ENCODE measurements at places on chromosomes 7 and 10. TPM values are rescaled to one million over a fixed set of nuclear protein-coding genes. Genes with fewer than 3 reads are reported as not detected.

- H3K36me3 ChIP-seq: peaks cover 2% of the 10 kb centered on the region
- H3K4me3 ChIP-seq: no peak overlapping the region
- H3K27ac ChIP-seq: no peak overlapping the region
- H3K27me3 ChIP-seq: no peaks in the 10 kb centered on the region
- H3K4me1 ChIP-seq: peaks cover 5% of the 10 kb centered on the region
These were observed 92.2 kb upstream of the EFCAB10 start for GRCh38 chr7:105673367-105674084.

GRCh38 chr7:70590126-70590854 lies 541.7 kb upstream of the GALNT17 start:
- no peak overlapping the region for H3K4me3 ChIP-seq
- H3K27me3 ChIP-seq: peaks cover 3% of the 10 kb centered on the region
- peak; percentile 48 for DNase-seq
- H3K4me1 ChIP-seq: peaks cover 37% of the 10 kb centered on the region

GRCh38 chr7:151152643-151153513 lies 14.6 kb downstream of the GBX1 start:
- H3K4me1 ChIP-seq: no peaks in the 10 kb centered on the region
- DNase-seq: no peak
- H3K4me3 ChIP-seq: no peak overlapping the region
- peaks cover 22% of the 10 kb centered on the region for H3K27me3 ChIP-seq

DNA sequence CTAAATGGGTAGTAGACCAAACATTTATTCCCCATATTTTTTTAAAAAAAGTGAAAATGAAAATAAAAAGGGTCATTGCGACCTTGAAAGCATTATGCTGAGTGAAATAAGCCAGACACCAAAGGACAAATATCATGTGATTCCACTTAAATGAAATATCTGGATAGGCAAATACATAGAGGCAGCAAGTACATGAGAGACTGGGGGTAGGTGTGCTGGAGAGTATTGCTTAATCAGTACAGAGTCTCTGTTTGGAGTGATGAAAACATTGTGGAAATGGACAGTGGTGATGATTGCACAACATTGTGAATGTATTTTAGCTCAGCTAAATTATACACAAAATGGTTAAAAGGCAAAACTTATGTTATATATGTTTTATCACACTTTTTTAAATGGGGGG lies 169.4 kb downstream of the AKR1D1 start:
- H3K36me3 ChIP-seq: no peaks in the 10 kb centered on the region
- H3K4me3 ChIP-seq: no peak overlapping the region
- H3K27me3 ChIP-seq: no peaks in the 10 kb centered on the region
- H3K27ac ChIP-seq: peak overlapping the region; percentile 78
- DNase-seq: peak; percentile 78

DNA sequence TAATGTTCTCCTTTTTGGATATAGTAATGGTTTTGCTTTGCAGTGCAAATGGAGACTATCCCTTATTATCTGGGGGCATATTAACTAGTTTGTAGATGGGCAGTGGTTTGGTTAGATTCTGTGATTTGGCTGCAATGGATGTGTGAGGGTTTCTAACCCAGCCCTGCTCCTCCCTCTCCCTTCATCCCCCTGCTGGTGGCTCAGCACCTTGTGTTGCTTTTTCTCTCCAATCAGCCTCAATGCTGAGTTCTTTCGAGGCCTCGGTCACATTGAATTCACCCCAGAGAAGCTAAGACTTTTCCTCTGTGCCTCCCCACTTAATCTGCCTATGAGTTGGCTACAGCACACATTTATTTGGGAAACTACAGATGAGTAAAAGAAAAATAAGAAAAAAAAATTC lies 120.0 kb downstream of the MALRD1 start:
- H3K4me1 ChIP-seq: no peaks in the 10 kb centered on the region
- no peak overlapping the region for H3K4me3 ChIP-seq
- no peaks in the 10 kb centered on the region for H3K27me3 ChIP-seq
- no peak overlapping the region for H3K27ac ChIP-seq
- no peak for DNase-seq
- peaks cover 14% of the 10 kb centered on the region for H3K36me3 ChIP-seq

DNA sequence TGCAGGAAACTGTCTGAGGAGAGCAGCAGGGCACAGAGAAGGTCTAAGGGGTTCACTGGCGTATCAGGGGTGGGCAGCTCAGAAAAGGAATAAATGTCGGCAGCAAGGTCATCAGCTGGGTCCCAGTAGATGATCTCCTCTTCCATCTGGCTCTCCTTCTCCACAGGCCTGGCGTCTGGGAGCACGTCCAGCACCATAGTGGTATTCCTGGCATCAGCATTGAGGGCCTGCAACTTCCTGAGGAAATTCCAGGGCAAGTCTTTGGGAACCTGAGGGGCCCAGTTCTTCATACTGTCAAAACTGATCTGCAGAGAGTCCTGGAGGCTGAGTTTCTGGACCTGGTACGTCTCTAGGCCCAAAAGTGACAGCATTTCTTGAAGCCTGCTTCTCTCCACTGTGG lies 9.6 kb upstream of the MRPS24 start:
- no peak overlapping the region for H3K4me3 ChIP-seq
- H3K36me3 ChIP-seq: peaks cover 81% of the 10 kb centered on the region
- H3K27me3 ChIP-seq: no peaks in the 10 kb centered on the region
- no peak overlapping the region for H3K27ac ChIP-seq
- peaks cover 3% of the 10 kb centered on the region for H3K4me1 ChIP-seq

DNA sequence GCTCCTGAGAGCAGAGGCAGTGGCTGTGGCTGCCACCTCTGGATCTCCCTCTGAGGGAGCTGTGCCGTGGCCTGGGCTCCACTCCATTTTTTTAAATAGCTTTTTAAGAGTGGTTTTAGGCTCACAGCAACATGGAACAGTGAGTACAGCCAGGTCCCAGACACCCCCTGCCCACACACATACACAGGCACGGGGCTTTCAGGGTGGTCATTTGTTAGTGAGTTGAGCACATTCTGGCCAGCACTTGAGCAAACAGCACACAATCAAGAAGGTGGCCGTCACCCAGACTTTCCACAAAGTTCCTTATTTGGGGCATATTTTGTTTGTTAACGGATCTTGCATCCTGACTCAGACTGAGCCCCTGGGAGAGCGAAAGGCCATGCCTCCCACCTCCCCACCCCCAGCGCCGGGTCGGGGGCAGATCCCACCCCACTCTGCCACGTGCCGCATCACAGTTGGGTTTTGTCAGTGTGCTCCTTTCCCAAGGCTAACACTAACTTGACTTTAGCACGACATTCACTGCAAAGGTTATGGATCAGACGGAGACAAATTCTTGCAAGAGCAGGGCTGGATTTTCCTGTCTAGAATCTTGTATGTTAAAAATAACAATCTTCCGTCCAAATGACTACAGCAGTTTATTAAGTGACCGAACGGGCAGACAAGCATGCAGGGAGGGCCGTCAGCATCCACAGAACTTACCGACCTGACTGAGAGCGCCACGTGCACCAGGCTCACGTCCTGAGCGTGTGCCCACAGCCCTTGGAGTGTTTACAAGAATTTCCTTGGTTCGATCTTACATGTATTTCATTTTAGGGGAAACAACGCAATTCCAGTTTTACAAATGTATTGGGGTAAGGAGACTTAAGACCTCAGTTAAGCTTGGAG lies 156.5 kb upstream of the NPS start:
- no peak for DNase-seq
- no peak overlapping the region for H3K4me3 ChIP-seq
- no peak overlapping the region for H3K27ac ChIP-seq
- no peaks in the 10 kb centered on the region for H3K4me1 ChIP-seq
- no peaks in the 10 kb centered on the region for H3K36me3 ChIP-seq
- no peaks in the 10 kb centered on the region for H3K27me3 ChIP-seq

GRCh38 chr7:157429001-157429679 lies 92.3 kb downstream of the DNAJB6 start:
- no peaks in the 10 kb centered on the region for H3K4me1 ChIP-seq
- no peaks in the 10 kb centered on the region for H3K36me3 ChIP-seq
- H3K4me3 ChIP-seq: no peak overlapping the region
- no peak for DNase-seq
- H3K27ac ChIP-seq: no peak overlapping the region
- no peaks in the 10 kb centered on the region for H3K27me3 ChIP-seq

GRCh38 chr10:111221682-111222480 lies 145.1 kb downstream of the ADRA2A start:
- peaks cover 5% of the 10 kb centered on the region for H3K27me3 ChIP-seq
- H3K36me3 ChIP-seq: no peaks in the 10 kb centered on the region
- H3K27ac ChIP-seq: no peak overlapping the region
- DNase-seq: no peak

DNA sequence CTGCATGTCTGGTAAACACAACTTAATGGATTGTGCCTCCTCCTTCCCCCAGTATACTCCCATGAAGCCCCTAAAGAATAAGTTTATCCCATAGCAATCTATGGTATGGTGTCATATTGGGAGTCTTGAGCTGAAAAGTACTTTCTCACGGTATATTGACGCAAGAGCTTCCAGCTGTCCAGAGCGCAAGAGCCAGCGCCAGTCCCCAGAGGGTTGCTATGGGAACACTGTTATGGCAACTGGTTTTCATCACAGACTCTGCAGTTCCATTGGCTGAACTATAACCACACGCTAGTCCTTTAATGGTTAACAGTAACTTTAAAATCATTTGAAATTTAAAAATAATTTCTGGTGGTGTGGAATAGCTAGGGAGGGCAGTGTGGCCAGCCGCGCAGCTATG lies 46.9 kb downstream of the PRPF18 start:
- H3K27me3 ChIP-seq: no peaks in the 10 kb centered on the region
- peak overlapping the region; percentile 54 for H3K27ac ChIP-seq
- peak; percentile 66 for DNase-seq
- no peak overlapping the region for H3K4me3 ChIP-seq
- H3K4me1 ChIP-seq: peaks cover 3% of the 10 kb centered on the region
- peaks cover 14% of the 10 kb centered on the region for H3K36me3 ChIP-seq

DNA sequence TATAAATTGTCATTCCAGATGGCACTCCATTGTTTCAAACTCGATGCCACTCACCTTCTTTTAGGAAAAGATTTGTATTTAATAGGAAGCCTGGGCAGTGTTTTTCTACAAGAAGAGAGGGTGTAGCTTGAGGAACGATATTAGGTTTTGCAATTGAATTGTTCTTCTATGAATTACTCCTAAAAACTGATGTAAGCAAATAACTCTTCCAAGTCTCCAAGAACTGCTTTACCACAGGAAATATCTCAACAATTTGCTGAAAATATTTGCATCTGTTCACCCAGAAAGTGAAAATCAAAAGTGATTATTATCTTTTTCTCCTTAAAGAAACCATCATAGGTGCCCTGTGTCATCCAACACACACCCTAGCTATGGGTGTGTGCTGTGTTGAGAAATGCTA lies 261.3 kb upstream of the MEOX2 start:
- no peak overlapping the region for H3K4me3 ChIP-seq
- no peak overlapping the region for H3K27ac ChIP-seq
- no peaks in the 10 kb centered on the region for H3K4me1 ChIP-seq
- H3K27me3 ChIP-seq: no peaks in the 10 kb centered on the region

DNA sequence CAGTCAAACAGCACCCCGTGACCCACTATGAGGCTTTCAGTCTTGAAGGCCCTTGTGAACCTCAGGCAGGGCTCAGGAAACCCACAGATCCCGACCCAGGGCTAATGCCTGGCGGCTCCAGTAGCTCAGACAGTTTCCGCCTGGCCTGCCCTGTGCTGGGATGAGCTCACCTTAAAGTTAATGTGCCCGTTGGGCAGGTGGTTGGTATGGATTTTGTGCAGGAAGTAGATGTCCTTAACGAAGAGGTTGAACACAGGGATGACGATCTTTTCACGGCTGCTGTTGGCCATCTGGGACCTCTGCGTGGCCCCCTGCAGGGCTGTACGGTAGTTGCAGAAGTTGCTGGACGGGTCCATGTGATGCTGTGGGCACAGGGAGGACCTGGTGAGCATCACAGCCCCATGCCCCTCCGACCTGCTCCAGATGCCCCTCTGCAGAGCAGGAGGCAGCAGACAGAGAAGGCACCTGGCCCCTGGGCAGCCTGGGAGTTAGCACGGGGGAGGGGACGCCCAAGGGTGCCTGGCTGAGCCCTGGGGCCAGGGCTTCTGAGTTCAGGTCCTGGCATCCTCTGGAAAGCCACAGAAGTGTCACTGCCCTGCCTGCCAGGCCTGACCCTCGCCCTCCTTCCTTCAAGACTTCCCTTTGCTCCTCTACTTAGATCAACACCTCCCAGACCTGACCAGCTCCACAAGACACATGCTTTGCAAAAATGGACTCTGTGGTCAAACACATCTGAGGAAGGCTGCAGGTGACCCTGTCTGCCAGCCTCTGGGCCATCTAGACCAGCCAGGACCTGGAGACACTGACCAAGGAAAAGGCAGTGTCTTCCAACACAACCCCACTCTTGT lies 59.8 kb downstream of the CSGALNACT2 start:
- no peak overlapping the region for H3K4me3 ChIP-seq
- no peak overlapping the region for H3K27ac ChIP-seq
- H3K27me3 ChIP-seq: no peaks in the 10 kb centered on the region
- DNase-seq: no peak
- H3K36me3 ChIP-seq: no peaks in the 10 kb centered on the region

- no peak overlapping the region for H3K27ac ChIP-seq
- H3K27me3 ChIP-seq: no peaks in the 10 kb centered on the region
- DNase-seq: no peak
- no peaks in the 10 kb centered on the region for H3K4me1 ChIP-seq
These were observed 566.1 kb upstream of the NRP1 start for GRCh38 chr10:33900596-33900995.

- H3K36me3 ChIP-seq: no peaks in the 10 kb centered on the region
- H3K27me3 ChIP-seq: peaks cover 16% of the 10 kb centered on the region
- no peak overlapping the region for H3K27ac ChIP-seq
- H3K4me3 ChIP-seq: no peak overlapping the region
- H3K4me1 ChIP-seq: no peaks in the 10 kb centered on the region
These were observed 11.2 kb upstream of the CELF2 start for GRCh38 chr10:11006428-11006825.

- DNase-seq: no peak
- H3K27me3 ChIP-seq: no peaks in the 10 kb centered on the region
- H3K27ac ChIP-seq: no peak overlapping the region
- H3K4me3 ChIP-seq: no peak overlapping the region
These were observed 303.9 kb upstream of the KCND2 start for GRCh38 chr7:119969054-119969453.

- no peaks in the 10 kb centered on the region for H3K4me1 ChIP-seq
- no peak overlapping the region for H3K4me3 ChIP-seq
- DNase-seq: no peak
These were observed 103.7 kb upstream of the TMEM72 start for GRCh38 chr10:44807451-44807850.

- no peak overlapping the region for H3K4me3 ChIP-seq
- H3K27me3 ChIP-seq: peaks cover 11% of the 10 kb centered on the region
- H3K4me1 ChIP-seq: peaks cover 2% of the 10 kb centered on the region
- no peak for DNase-seq
- no peaks in the 10 kb centered on the region for H3K36me3 ChIP-seq
These were observed 128.3 kb downstream of the PTPN20 start for GRCh38 chr10:47039562-47039913.

- no peaks in the 10 kb centered on the region for H3K27me3 ChIP-seq
These were observed 1126.4 kb upstream of the GHITM start for GRCh38 chr10:83012866-83013265.

The METTL27 gene
- 7.6 TPM for polyA plus RNA-seq

The FGFR2 gene
- polyA plus RNA-seq: 23.6 TPM

The TMEM176A gene
- polyA plus RNA-seq: 300 TPM

The MYO3A gene
- 1.8 TPM for polyA plus RNA-seq

The LIPK gene
- polyA plus RNA-seq: not detected

The DGKB gene
- 1.3 TPM for polyA plus RNA-seq

The ADCK2 gene
- 16.6 TPM for polyA plus RNA-seq

The MINDY4 gene
- polyA plus RNA-seq: 12.3 TPM

The IFIT1B gene
- 0.34 TPM for polyA plus RNA-seq

The CPXM2 gene
- 63.9 TPM for polyA plus RNA-seq

The CFAP43 gene
- 5.6 TPM for polyA plus RNA-seq

The ZNF853 gene
- polyA plus RNA-seq: 5.7 TPM

Data from large intestine (tissue), 12 donors.